ENCODE measurements at places on chromosomes 5 and 9.

DNA sequence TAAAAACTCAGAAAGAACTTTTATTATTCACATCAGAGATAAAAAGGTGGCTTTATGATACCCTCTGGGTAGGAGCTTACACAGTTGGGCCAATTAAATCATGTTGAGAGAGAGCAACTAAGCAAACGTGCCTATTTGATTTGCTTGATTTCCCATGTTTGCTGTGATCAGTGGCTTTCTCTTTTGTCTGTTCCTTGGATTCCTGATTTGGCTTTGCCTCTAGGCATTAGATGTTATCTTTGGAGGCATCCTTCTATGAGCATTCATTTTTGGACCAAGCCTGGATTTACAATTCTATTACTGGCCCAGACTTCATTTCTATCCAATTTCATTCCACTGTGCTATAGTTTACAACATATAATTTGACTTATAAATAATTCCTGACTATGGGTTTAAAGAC lies 35.9 kb downstream of the VCAN start:
- DNase-seq = no peak

GRCh38 chr5:172820046-172820767 lies 13.8 kb upstream of the ERGIC1 start:
- DNase-seq = peak; percentile 39

DNA sequence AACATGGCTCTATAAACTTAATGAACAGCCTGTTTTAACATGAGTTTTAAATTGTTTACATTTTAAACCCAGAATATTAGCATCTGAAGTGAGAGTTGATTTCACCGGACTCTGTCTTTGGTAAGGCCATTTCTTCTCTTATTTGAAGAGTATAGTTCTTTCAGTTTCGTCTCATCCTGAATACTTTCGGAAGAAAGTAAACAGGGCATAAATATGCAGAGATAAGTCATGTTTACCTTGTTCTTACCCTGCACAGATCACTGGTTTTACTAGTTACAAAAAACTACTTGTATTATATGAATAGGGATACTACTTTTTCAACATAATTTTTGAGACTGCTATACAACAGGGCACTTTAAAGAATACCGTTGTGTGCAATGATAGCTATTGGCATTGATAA lies 656.3 kb upstream of the ZNF608 start:
- no peak for DNase-seq

- DNase-seq = no peak
Observed at GRCh38 chr5:172079876-172080275, 73.4 kb upstream of the FBXW11 start.

DNA sequence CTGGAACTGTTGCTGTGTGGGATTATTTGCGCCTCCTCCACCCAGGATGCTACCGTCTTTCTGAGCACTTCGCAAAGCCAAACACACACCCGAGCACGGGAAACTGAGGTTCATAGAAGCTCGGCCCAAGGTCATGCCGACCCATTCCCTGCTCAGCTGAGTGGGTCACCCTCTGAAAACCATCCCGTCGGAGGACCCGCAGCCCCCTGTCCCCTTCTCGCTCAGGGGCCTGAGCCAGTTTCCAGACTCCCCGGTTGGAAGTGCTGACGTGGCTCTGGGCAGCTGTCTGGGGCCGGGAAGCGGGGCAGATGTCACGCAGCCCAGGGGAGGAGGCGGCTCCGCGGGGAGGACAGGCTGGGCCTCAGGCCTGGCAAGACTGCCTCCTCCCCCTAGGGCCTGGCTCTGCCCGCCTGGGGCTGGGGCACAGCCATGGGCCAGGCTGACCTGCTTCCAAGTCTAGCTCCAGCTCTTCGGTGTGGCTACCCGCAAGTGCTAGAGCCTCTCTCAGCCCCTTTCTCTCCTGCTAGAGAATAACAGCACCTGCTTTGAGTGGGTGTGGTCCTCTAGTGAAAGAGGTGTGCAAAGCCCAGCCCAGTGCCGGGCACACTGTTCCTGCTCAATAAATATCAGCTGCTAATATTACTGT lies 9.9 kb upstream of the CXXC5 start:
- no peak for DNase-seq

DNA sequence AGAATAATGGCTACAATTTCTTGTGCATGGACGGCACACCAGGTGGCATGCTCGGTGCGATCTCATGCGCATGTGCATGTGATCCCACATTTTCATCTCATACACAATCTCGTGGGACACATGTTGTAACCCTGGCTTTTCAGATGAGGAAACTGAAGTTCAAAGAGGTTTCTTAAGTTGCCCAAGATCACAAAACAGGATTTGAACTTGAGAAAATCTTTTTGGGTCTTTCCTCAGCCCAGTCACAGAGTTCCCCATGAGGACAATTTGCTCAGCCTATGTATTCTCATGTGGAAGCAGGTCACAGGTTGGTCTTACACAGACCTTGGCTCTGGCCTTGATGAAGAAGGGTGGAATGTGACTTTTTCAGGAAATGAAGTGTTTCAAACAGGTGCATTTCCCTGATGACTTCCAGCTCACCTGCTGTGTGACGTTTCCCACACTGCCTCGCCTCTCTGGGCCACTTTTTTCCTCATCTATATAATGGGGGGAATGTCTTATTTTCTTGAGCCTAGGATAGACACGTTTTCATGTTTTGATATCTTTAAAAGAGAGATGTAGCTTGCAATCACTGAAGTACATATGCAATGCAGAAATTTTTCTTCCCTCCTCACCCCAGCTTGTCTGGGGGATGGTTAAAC lies 7.1 kb upstream of the ORM1 start:
- DNase-seq = no peak

- DNase-seq = no peak
Observed at GRCh38 chr5:152061095-152061494, 136.4 kb upstream of the GLRA1 start.

DNA sequence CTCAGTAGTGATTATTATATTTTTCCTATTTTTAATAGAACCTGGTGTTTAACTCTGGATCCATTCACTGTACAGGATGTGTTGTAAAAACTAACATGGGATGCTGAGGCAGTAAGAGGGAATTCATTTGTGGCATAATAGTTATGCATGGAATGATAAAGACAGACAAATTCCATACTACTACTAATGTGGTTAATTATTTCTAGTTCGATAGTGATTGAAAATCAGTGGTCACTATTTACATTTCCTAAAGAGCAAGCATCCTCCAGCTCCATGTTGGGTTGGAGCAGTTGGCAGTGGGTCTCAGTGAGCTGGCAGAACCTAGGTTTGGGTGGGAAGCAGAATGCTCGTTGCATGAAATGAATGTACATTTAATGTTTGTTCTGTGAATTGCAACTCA lies 122.6 kb downstream of the SAXO1 start:
- DNase-seq = no peak

GRCh38 chr5:164869325-164869724 lies 1363.9 kb downstream of the MAT2B start:
- no peak for DNase-seq

- no peak for DNase-seq
Observed at GRCh38 chr9:90814355-90814754, 12.7 kb downstream of the SYK start.

- DNase-seq = no peak
Observed at GRCh38 chr5:131495536-131496399, 139.3 kb downstream of the RAPGEF6 start.

GRCh38 chr5:166505544-166505943 lies 1785.9 kb upstream of the WWC1 start:
- DNase-seq = no peak

DNA sequence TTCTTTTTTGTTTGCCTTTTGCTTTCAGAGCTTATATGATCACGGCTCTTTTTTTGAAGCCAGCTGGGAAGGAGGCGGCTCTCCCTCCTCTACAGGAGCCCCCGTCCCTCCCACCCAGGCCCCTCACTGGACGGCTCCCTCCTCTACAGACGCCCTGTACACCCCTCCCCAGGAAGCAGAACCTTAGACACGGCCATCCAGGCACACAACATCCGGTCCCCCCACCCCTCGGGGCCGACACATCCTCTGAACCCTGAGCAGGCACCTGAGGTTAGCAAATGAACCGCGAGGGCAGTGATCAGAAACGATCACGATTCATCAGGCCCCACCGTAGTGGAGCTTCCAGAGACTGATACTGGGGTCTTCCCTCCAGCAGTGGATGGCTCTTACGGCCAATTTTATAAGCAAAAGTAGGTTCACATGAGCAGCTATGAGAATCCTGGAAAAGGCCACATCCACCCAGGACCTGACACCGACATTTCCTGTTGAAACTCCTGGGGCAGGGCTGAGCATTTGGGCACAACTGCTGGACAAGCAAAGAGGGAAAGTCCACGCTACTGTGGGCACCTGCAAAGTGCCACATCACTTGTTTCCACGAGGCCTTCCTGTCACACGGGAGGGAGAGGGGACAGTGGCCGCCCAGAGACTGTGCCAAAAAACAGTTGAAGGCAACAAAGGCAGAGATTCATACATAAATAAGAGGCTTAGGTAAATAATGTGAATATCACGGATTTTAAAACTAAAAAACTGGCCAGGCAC lies 78.9 kb downstream of the SEMA4D start:
- peak; percentile 64 for DNase-seq

- DNase-seq = no peak
Observed at GRCh38 chr5:93096561-93096960, 484.5 kb downstream of the NR2F1-AS1 start.

GRCh38 chr5:55406292-55406691 lies 98.5 kb downstream of the MTREX start:
- DNase-seq = no peak

GRCh38 chr5:98069876-98070512 lies 703.5 kb upstream of the RGMB start:
- DNase-seq = no peak

DNA sequence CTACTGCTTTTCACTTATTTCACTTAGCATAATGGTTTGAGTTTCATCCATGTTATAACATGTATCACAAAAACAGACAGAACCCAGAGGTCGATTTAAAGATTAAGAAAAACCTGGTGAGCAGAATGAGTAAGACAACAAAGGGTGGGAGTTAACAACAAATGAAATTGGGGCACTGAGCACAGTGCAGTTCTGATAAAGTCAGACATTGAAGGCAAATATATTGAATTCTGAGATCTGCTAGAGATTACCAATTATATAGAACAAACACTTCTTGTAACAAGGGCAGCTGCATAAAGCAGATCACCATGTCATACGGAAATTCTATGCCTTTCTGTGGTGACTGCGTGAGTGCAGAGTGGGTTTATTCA lies 517.3 kb upstream of the RORB start:
- no peak for DNase-seq

- DNase-seq = no peak
Observed at GRCh38 chr5:61617039-61617438, 285.0 kb downstream of the ZSWIM6 start.

GRCh38 chr5:178216088-178216534 lies 11.8 kb downstream of the HNRNPAB start:
- DNase-seq = no peak

DNA sequence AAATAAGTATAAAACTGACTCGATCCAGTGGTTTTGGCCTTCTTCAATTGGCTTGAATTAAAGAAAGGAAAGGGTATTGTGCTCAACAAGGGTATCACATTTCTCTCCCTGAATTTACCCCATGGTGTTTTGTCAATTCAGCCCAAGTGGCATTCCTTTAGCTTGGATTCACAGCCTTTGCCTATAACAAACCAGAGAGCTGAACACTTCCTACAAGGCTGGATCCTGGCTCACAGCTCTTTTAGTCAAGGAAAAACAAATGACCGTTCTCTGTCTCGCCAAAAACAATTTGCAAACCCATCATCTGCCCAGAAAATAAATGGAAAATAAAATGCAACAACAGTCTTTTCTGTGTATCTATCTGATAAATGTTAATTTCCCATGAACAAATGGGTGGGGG lies 5.7 kb downstream of the ZNF366 start:
- DNase-seq = no peak

DNA sequence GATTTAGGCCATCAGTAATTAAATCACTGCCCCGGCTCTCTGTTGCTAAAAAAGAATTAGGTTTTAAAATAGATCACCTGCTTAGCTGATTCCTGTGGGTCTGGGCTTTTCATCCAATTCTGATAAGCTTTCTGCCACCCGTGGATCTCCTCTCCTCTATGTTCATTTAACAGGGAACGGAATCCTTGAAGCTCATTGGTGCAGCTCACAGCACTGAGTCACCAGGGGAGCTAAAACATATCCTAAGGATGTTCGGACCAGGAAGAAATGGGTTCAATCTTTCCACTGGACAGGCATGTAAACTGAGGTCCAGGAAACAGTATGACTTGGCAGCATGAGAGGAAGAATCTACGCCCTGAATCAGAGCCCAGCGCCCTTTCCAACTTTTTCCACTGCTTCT lies 267.1 kb upstream of the GRIA1 start:
- no peak for DNase-seq

DNA sequence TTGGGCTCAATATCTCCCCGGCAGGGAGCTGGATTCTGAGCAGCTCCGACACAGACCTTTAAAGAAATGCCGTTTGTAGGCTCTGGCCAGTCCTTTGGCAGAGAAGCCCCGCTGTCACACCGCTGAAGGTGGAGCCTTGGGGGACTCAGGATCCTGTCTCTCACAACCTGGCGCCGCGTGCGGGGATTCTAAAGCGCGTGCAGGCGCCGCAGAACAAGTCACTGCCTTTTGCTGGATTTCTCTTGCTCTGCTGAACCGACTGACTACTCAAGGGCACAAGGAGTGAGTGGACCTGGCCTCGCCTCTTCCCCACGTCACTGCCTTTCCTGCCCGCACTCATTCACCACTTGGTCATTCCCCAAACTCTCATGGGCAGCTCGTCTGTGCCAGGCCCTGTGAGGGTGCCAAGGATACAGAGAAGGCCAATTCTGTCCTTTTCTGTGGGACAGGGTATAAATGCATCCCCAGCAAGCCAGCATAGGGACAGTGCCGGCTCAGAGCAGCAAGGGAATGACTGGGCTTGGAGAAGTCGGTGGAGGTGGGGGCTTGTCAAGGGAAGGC lies 69.3 kb downstream of the CRB2 start:
- DNase-seq = no peak

- no peak for DNase-seq
Observed at GRCh38 chr5:4893063-4893744, 246.9 kb upstream of the ADAMTS16 start.

DNA sequence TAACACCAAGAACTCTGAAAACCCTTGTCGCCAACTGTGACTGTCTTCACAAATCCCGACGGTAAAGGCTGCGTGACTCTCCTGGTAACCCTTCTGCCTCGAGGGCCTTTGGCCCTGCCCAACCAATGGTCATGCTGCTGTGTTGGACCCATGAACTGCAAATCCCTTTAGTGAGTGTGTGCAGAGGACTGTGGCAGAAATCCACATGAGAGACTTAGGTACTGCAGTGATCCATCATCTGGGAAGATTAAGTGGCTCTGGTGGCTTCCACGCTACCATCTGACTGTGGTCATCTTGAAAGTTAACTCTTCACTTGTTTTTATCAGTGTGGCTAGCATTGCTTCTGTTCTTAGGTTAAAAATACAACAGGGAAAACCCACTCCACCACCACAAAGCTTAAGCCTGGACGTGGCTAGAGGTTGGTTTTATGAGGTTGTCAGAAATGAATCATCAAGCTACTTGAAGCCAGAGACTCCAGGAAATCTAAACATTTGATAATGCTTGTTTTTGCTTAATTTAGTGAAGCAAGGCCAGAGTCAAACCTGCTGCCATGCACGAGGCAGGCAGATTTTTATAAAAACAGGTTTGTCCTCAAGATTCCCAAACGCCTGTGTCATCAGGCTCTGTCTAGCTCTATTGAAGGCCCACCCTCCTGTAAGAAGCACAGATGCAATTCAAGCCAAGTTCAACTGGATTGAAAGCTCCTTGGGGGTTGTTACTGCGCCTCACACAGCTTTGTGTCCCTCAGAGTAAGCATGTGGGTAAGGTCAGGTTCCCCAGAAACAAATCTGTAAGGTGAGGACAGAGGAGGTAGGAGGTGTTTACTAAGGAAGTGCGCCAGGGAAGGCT lies 52.7 kb upstream of the ERCC6L2 start:
- DNase-seq = peak; percentile 37
